ENCODE measurements at places on chromosomes 13 and 19.

- DNase-seq, result no peak
Measured at GRCh38 chr13:36357692-36358091, 11.5 kb upstream of the SPART start.

DNA sequence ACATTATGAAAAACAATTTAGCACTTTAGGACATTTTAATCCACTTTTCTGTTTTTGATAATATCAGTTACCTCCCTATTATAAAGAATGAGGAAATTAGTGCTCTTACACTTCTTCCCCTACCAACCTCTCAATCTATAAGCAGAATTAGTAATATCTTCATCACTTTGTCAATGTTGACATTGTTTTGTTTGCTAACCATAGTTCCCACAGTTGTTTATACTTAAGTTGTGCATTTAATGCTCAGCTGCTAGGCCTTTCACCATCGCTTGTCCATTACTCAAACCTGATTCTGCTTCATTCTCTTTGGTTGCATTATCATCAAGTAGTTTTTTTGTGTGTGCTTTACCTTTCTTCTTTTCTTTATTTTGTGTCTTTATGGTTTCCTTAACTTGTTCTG is 132.1 kb downstream of the CDK8 start:
- DNase-seq, result no peak

GRCh38 chr19:12687496-12688196 is at the start of gene GNG14:
Gene GNG14 (plus strand): TSS chr19:12687998. CDS start chr19:12688049, 51 bp downstream.
- no peak for DNase-seq

DNA sequence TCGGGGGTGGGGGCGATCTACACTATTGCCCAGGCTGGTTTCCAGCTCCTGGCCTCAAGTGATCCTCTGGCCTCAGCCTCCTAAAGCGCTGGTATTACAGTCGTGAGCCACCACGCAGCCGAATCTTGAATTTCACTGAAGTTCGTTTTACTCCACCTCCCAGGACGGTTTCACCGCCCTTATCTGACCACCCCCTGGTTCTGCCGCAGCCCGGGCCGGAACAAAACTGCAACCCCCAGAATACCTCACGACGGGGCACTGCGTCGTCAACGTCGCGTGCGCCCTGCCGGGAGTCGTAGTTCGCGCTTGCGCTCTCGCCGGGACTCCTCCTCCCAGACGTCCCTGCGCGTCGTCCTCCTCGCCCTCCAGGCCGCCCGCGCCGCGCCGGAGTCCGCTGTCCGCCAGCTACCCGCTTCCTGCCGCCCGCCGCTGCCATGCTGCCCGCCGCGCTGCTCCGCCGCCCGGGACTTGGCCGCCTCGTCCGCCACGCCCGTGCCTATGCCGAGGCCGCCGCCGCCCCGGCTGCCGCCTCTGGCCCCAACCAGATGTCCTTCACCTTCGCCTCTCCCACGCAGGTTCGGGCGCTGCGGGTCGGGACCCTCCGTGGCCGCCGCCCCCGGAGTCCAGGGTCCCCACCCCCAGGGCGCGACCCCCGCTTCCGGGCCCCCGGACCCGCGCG is at the start of gene ATP5F1D:
TSS of gene ATP5F1D (plus strand) at position 335 of the 679 bp plus-strand sequence. CDS start at position 435, 100 bp downstream.
- DNase-seq, result peak; percentile 82

GRCh38 chr19:45646345-45646698 is 7.1 kb upstream of the EML2 start:
- DNase-seq, result no peak

DNA sequence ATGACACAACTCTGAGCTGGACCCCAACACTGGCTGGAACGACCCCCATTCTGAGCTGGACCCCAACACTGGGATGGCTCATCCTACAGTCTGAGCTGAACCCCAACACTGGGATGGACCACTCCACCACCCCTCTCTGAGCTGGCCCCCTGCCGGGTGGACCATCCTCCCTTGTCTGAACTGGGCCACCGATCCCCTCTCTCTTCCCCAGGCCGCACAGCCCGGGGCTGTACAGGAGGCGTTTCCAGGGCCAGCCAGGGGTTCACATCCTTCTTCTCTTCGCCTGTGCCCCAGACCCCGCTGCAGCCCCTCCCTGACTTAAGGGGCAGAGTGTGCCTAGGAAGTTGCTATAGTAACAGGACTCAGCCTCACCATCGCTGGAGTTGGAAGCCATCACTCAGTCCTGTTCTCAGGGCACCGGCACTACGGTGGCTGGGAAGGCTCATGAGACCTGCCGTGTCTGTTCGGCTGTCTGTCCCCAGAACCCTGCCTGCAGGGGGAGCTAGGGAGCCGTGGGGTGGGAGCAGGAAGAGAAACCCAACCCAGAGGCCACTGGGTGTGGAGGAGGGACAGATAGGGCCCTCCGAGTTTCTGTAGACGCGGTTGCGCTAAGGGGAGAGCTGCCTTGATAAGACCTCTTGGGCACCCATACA is 3.7 kb downstream of the PRKACA start:
- DNase-seq, result no peak

DNA sequence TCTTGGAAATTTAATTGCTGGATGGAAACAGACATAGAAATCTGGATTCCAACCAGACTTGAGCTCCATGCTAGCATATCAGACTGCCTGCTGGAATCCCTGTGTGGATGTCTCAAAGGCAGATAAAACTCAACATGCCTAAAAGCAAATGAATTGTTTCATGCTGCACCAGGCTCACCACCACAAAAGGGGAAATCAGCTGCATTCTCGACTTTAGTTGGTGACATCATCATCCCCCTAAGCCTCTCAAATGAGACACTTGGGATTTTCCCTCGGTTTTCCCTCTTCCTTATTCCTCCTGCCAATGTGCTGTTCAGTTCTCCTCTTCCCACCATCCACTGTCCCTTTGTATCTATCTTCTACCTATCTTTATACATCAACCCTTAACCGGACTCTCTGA is 134.3 kb downstream of the ZDHHC20 start:
- DNase-seq, result no peak

GRCh38 chr13:100069278-100069677 is 19.6 kb upstream of the PCCA start:
- DNase-seq, result no peak
